ENCODE measurements at places on chromosomes 6 and 20.

DNA sequence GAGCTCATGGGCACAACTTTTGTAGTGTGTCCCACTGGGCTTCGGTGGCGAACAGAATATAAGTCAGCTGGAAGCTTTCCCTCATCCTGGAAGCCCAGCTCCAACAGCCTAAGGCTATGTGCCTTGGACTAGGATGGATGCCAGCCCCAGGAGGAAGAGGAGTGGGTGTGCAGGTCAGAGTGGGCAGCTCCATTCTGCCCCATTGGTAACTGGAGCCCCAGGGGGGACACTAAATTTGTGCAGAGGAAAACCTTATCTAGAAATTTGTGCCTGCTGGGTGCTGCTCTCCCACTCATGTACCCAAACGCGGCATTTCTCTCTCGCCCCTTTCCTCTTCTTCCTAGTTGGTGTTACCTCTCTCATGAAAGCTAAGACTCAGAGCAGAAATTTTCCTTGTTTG lies 253.9 kb upstream of the MAN1A1 start:
- no peak for DNase-seq

GRCh38 chr20:47682028-47682783 lies 103.1 kb downstream of the SULF2 start:
- DNase-seq, result no peak

GRCh38 chr6:167907837-167908681 lies 81.3 kb downstream of the AFDN start:
- peak; percentile 5 for DNase-seq

GRCh38 chr20:46945465-46945864 lies 50.8 kb downstream of the EYA2 start:
- no peak for DNase-seq

GRCh38 chr20:52410182-52410647 lies 218.6 kb upstream of the ZFP64 start:
- no peak for DNase-seq

- no peak for DNase-seq
Observed at GRCh38 chr6:87146363-87146762, 9.0 kb upstream of the ZNF292 start.

Measured in OCI-LY7 (cell line).